CMK (cell line): ENCODE measurements at places on chromosomes 4 and X.

DNA sequence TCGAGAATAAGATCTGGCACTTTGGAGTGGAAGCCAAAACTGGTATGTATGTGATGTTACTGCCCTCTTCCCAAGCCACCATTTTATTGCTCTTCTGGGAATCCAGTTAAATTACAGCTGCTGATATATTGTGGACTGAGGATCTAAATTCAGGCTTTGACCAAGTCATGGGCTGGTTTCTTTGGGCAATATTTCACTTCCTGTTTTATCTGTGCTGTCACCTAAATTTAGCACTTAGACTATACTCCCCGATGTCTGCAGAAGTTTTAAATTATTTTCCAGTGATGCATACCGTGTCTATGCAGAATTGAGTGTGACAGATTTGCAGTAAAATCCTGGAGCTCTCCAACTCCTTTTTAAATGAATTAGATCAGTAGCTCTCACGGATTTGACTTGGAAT, 100.0 kb downstream of the TEX13A start:
- no peak for DNase-seq

DNA sequence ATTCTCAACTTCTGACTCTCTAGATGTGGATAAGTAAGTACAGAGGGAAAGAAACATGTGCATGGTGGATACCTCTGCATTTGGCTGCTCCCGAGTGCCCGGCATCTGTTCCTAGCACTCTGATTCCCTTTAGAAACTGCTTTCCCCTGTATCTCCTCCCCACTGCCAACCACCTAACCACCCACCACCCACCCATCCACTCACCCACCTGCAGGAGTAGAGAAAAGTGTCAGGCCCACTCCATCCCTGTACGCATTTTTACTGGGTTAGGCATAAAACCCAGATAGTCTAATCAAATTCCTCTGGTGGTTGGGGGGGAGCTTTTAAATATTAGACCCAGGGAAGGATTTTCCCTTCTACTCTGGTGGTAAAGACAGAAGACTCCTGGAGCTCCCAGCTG, 63.0 kb downstream of the TMEM154 start:
- DNase-seq, result no peak

DNA sequence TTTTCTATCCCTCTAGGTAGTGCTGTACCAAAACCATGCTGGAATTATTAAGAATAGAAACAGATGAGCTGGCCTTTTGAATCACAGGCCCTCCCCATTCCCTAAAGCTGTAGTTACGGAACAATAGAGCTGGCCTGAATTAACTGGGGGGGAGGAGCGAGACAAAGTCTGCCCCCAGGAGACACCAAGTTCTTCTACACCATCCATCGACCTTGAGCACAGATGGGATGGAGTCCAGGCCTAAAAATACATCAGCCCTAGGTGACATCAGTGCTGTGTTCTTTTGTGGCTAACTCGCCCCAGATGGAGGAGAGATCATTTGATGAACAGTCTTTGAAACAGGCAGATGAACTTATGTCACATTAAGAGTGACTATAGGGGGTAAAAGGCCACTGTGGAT, 49.6 kb downstream of the LHFPL1 start:
- no peak for DNase-seq

GRCh38 chr4:833731-834367, 7.9 kb upstream of the CPLX1 start:
- DNase-seq, result no peak

- no peak for DNase-seq
Observed at GRCh38 chrX:13265111-13265510, 54.7 kb downstream of the ATXN3L start.

DNA sequence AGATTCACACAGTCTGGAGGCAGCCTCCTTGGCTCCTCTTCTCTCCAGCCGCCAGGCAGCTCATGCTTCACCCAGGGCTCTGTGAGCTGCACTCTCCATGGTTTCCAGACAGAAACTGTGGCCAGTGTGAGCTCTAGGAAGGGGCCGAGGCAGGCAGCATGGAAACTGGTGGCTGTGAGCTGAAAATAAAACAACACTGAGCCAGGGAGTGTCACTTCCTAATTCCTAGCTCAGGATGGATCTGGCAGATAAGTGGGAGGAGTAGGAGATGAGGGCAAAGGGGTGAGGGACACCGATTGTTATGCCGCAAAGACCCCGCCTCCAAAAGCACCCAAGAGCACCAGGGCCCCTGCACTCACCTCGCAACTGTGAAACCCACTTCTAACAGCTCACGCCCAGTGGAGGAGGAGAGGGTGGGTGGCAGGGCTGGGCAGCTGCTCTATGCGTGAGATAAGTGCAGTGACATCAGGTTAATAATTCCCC, 69.8 kb downstream of the FHDC1 start:
- DNase-seq, result no peak

GRCh38 chr4:61520681-61521160, 320.6 kb downstream of the ADGRL3 start:
- no peak for DNase-seq

DNA sequence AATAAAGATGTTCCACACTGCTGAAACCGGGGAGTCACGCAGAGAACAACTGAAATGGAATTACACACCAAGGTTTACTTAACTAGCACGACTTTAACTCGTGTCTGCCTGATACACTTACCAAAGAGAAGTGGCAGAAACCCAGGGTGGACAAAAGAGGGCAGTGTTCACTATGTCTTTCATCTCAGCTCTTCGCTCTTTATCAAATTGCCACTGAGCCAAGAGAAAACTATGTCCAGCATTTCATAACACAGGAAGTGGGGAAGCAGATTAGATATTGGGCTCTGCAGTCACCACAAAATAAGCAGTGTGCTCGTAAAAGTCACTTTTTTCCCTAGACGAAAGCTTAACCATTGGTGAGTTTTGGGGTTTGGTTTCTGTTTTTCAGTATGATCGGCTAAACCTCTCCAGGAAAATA, 155.7 kb downstream of the CHIC2 start:
- DNase-seq, result peak; percentile 26

- DNase-seq, result no peak
Observed at GRCh38 chr4:184958127-184958922, 60.0 kb upstream of the HELT start.

DNA sequence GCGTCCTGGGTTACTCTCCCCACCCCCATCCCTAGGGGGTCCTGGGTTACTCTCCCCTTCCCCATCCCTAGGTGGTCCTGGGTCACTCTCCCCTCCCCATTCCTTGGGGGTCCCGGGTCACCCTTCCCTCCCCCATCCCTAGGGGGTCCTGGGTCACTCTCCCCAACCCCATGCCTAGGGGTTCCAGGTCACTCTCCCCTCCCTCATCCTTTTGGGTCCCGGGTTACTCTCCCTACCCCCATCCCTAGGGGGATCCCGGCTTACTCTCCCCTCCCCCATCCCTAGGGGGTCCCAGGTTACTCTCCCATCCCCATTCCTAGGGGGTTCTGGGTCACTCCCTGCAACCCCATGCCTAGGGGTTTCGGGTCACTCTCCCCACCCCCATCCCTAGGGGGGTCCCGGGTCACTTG, 1.5 kb downstream of the ASMTL start:
- no peak for DNase-seq

DNA sequence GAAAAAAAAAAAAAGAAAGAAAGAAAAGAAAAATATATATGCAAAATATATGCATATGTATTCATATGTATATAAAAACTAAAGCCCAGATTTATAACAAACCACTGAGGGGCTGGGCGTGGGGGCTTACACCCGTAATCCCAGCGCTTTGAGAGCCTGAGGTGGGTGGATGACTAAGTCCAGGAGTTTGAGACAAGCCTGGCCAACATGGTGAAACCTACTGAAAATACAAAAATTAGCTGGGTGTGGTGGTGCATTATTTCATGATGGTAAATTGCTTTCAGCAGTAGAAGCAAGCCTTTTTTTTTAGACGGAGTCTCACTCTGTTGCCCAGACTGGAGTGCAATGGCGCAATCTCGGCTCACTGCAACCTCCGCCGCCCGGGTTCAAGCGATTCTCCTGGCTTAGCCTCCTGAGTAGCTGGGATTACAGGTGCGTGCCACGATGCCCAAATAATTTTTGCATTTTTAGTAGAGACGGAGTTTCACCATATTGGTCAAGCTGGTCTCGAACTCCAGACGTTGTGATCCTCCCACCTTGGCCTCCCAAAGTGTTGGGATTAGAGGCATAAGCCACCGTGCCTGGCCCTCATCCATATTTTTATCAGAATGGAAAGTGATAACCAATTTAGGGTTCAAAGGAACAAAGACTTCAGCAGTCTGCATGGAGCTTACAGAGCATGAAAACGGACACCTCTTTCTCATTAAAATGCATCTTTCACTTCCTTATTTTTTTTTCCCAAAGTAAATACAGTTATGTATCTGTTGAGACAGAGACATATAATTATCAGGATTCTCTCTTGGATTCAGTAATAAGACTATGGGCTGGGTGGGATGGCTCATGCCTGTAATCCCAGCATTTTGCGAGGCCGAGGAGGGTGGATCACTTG, 27.7 kb upstream of the MOB1B start:
- DNase-seq, result no peak

DNA sequence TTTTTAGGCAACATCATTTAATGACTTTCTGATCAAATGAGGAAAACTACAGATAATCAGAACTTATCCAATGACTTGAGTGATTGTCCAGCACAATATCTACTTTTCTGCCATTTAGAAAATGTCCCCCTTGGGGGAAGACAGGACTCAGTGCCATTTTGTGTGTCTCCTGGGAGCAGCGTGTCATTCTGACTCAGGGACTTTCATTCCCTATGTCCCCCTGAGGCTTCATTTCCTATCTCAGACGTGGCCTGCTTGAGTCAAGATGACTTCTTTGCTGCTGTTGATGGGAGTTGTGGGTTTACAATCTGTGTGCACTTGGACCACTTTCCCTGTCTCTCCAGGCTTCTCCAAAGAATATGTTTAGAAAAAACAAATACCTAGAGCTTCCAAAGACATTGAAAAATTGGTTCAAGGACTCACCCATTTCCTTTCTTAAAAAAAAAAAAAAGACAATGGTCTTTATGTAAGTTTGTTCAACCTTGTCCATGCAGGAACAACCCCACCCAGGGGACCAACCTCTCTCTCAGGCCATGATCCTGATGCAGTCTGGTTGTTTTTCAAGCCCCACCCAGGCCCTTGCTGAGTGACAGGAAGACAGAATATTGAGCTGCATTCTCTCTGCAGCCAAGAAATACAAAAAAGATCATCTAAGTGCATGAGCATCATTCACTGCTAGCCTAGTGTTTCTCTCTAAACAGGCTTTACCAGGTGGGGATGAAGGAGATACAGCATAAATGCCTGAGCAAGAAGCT, 34.3 kb upstream of the TMEM154 start:
- DNase-seq, result no peak

GRCh38 chr4:5750052-5750945, 39.3 kb downstream of the EVC start:
- DNase-seq, result no peak

DNA sequence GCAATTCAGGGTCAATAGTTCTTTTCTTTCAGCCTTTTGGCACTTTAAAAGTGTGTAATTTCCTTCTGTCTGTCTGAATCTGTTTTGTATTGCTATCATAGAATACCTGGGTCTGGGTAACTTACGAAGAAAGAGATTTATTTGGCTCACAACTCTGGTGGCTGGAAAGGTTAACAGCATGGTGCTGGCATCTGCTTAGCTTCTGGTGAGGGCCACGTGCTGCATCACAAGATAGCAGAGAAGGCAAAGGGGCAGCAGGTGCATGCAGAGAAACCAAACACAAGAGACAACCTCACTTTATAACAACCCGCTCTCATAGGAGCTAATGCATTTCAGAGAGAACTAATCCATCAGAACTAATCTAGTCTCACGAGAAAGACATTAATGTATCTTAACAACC, 18.8 kb downstream of the RGN start:
- DNase-seq, result no peak

GRCh38 chr4:164753873-164754488, at the start of gene SMIM31:
Gene SMIM31 (plus strand): TSS chr4:164754131. CDS start chr4:164770444, 16,313 bp downstream.
- no peak for DNase-seq

GRCh38 chr4:48589098-48589445, 99.0 kb downstream of the ZAR1 start:
- no peak for DNase-seq

- DNase-seq, result no peak
Observed at GRCh38 chrX:41603596-41603995, 85.2 kb upstream of the GPR34 start.

DNA sequence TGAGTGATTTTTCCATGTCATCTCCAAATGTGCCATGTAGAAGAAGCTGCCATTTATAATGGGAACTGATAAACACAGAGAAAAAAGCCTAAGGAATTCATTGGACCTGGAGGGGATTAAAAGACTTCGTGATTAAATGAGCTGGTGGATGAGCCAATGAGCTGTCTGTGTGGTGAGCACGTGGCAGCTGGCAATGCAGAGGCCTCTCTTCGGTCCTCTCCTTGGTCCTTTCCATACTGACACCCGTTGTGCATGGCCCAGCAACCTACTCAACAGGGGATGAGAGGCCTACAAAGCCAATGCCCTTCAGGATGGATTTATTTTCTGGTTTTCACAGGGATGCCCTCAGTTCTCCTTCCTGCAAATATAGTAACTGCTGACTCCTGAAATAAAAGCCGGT, 87.7 kb upstream of the STS start:
- DNase-seq, result no peak

DNA sequence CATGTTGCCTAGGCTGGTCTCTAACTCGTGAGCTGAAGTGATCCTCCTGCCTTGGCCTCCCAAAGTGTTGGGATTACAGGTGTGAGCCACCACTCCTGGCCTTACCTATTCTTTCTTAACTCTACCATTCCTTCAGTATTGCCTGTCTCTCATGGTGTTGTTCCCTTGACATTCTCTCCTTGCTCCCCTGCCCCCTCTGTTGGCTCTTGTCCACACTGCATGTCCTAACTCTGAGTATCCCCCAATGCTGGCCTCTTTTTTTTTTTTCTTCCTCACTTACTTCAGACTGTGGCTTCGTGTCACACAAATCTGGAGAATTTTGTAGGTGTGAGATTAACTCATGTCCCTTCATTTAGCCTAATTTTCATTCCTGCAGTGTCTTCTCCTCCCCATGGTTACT, 22.9 kb upstream of the FRMPD4 start:
- DNase-seq, result no peak

GRCh38 chr4:86919561-86920223, 15.1 kb upstream of the AFF1 start:
- no peak for DNase-seq
